ENCODE measurements at places on chromosomes 16 and 17.

DNA sequence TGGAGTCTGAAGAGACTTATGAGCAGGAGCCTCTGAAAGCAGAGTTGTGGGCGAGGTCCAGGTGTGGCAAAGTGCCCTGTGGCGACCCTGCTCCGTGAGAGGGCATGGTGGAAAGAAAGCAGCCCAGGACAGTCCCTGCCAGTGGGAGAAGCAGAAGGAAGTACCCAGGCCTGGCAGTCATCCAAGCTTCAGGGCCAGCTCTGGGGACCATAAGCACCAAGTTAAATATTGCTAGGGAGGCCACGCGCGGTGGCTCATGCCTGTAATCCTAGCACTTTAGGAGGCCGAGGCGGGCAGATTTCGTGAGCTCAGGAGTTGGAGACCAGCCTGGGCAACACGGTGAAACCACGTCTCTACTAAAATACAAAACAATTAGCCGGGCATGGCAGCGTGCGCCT is 4.9 kb upstream of the ASGR1 start:
- no peak for DNase-seq

DNA sequence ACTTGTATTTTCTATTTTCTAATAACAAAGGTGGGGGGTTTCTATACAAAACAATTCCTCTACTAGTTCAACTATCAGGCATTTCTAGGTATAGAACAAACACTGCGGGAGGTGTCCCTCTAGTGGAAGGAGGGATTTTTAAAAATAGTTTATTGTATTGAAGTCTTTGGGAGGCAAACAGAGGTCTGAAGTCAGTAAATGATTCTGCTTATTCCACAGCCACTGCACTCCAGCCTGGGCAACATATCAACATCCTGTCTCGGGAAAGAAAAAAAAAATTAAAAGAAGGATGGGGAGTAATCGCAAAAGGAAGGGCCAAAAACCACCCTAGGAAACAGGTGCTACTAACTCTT is 648 bp upstream of the ERCC4 start:
- DNase-seq, result peak; percentile 37

- DNase-seq, result peak; percentile 55
These were observed 43.1 kb downstream of the GLG1 start for GRCh38 chr16:74563828-74564263.

DNA sequence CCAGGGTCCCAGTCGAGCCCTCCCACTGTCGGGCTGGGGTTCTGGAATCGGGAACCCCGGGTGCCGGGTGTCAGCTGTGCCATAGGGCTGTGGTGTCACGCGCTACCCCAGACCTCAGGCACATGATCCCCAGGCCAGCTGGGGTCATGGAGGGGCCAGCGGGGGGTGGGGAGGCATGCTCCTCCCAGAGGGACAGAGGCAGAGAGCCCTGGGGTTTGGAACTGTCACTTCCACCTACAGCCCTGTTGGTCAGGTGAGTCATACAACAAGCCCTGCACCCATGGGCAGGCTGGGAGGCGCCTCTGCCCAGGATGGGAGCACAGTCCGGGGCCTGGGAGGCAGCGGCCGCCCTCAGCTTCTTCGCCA is 63.0 kb downstream of the BAIAP2 start:
- DNase-seq, result peak; percentile 52

- DNase-seq, result no peak
These were observed 33.8 kb upstream of the NFAT5 start for GRCh38 chr16:69531988-69532387.

DNA sequence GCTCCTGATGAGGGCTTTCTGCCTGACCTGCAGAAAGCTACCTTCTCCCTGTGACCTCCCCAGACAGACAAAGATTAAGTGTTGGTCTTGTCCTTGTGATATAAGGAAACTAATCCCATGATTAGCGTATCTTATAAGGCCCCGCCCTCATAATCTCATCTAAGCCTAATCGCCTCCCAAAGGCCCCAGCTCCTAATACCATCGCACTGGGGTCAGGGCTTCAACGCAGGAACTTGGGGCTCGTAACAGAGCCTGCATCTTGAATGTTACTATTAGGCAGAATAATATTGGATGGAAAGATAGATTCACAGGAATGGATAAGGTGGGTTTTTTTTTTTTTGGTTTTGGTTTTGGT is 78.9 kb downstream of the C16orf95 start:
- no peak for DNase-seq

- DNase-seq, result no peak
These were observed 30.9 kb upstream of the ZC3H18 start for GRCh38 chr16:88539261-88539651.

- DNase-seq, result no peak
These were observed 7.2 kb upstream of the SETD6 start for GRCh38 chr16:58507963-58508670.

GRCh38 chr17:31792007-31792585 is 66.9 kb downstream of the COPRS start:
- DNase-seq, result no peak

DNA sequence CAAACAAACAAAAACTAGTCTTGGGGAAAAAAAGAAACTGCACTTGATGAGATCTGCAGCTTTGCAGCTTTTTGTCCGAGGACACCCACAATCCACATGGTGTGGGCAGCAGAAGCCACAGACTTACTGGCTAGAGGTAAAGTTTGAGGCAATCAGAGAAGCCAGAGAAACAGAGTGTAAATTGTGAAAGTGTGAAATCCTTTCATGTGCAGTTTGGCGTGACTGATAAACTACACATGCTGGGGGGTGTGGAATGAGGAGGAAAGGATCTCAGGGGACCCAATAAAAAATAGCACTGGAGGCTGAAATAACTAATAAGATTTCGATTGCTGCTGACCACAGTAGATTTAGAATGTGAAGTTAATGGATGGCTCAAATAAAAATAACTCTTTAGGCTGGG is 42.4 kb upstream of the HOXB13 start:
- DNase-seq, result no peak

GRCh38 chr16:83926726-83927397 is 26.2 kb upstream of the OSGIN1 start:
- DNase-seq, result peak; percentile 65
